Left lung (tissue), 14 donors: ENCODE measurements at places on chromosomes 11 and 22. TPM values are rescaled to one million over a fixed set of nuclear protein-coding genes. Genes with fewer than 3 reads are reported as not detected.

GRCh38 chr11:129705341-129705740, 110.3 kb upstream of the TMEM45B start:
- DNase-seq, result no peak
- no peak overlapping the region for H3K27ac ChIP-seq
- H3K4me3 ChIP-seq, result no peak overlapping the region

DNA sequence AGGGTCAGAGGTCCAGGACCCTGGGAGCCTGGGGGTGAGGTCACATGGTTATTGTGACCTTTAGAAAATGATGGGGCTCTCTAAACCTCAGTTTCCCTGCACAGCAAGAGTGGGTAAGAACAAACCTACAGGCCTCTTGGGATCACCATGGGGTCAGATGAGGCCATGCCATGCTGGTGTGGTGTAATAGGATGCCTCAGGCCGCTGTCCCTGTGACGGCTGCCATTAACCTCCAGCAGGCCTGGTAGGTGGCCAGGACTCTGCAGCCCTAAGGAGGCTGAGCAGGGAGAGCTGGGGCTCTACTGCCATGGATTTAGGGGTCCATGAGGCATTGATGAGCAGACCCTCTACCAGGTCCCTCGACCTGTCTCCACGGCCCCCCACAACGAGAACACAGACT, 265.5 kb downstream of the CTTN start:
- peaks cover 10% of the 10 kb centered on the region for H3K27me3 ChIP-seq
- no peaks in the 10 kb centered on the region for H3K4me1 ChIP-seq
- H3K4me3 ChIP-seq, result no peak overlapping the region

The NAALAD2 gene
- total RNA-seq, result 1.3 TPM

DNA sequence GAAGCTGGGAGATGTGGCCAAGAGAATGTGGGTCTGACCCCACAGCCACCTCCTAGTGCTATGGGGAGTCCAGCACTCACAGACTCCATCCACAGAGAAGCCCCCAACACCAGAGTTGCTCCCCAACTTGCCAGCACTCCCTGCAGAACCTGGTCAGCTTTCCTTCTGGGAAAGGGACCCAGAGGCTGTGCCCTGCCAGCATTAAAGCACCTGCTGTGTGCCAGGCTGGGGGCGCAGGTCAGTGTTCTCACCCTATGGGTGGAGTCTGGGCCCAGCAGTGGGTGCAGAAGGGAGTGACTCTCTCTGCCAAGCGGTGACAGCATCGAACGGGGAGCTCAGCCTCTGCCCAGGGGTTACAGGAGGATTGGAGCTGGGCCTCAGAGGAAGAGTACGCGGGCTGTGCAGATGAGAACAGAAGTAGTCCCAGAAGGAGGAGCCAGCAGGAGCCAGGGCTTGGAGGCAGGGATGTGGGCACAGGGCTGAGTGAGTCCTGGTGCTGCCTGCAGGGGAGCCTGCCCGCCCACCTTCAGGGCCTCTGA, 114.4 kb downstream of the MPPED1 start:
- H3K27me3 ChIP-seq, result peaks cover 43% of the 10 kb centered on the region
- no peak overlapping the region for H3K27ac ChIP-seq
- no peak for DNase-seq
- no peak overlapping the region for H3K4me3 ChIP-seq
- no peaks in the 10 kb centered on the region for H3K4me1 ChIP-seq
- no peaks in the 10 kb centered on the region for H3K36me3 ChIP-seq

- H3K27me3 ChIP-seq, result peaks cover 7% of the 10 kb centered on the region
- H3K4me3 ChIP-seq, result no peak overlapping the region
- H3K36me3 ChIP-seq, result no peaks in the 10 kb centered on the region
Measured at GRCh38 chr11:57174656-57175055, 7.1 kb upstream of the LRRC55 start.

DNA sequence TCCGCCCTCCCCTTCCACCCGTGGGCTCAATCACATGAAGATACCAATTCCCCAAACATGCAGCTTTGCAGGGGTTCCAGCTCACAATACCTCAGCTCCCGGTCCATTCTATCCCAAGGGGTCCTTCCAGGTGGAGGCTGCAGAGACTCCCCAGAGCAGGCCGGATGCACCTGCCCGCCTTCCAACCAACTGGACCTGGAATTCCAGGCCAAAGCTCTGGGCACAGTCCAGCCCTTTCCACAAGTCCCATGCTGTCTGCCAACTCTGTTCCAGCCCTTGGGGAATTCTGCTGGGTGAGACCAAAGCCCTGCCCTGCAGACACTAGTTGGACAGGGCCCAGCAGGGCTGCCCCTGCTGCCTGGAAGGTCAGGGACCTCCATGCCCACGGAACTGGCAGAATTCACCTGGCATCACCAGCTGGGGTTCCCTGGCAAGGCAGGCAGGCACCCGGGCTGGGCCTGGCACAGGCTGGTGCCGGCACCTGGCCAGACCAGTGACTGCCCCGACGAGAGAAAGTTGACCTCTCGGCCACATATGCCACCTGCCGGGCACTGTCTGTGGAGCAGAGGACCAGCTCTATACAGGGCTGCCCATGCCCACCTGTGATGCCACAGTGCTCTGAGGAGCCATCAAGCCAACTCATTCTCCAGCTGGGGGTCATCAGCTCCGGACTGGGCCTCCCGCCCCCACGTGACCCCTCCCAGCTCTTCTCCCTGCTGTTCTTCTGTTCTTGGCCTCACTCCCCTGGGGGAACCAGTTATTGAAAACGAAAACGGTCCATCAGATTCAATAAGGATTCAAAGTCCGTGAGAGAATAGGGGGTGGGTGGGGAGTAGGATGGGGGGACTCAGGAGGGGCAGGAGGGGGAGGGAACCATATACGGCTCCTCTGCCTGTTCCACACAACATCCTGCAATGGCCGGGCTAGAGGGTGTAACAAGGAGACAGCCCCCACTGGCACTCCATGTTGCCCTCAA, 4.7 kb downstream of the SYT7 start:
- no peak overlapping the region for H3K27ac ChIP-seq
- DNase-seq, result no peak
- peaks cover 44% of the 10 kb centered on the region for H3K27me3 ChIP-seq
- peaks cover 11% of the 10 kb centered on the region for H3K4me1 ChIP-seq
- H3K4me3 ChIP-seq, result no peak overlapping the region

DNA sequence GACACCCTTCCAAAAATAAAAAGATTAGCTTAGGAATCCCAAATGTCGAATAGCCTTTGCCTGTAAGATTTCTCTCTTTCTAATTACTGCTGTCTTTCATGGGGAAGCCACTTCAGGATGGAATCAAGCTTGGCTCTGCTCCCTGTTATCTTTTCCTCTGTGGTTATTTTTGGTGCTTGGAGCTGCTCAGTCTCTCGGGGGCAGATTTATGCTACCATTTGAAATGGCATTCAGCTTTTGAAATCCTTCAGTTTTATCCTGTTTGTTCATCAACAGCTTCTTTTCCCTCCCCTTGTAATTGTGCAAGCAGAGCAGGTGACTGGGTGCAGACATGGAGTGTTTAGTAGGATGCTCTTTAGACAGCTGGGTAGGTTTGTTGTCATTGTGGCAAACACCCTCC, 111.0 kb downstream of the DBX1 start:
- no peak overlapping the region for H3K4me3 ChIP-seq
- no peak overlapping the region for H3K27ac ChIP-seq
- H3K36me3 ChIP-seq, result no peaks in the 10 kb centered on the region
- H3K27me3 ChIP-seq, result no peaks in the 10 kb centered on the region
- DNase-seq, result no peak
